ENCODE measurements at places on chromosomes 4 and X.

DNA sequence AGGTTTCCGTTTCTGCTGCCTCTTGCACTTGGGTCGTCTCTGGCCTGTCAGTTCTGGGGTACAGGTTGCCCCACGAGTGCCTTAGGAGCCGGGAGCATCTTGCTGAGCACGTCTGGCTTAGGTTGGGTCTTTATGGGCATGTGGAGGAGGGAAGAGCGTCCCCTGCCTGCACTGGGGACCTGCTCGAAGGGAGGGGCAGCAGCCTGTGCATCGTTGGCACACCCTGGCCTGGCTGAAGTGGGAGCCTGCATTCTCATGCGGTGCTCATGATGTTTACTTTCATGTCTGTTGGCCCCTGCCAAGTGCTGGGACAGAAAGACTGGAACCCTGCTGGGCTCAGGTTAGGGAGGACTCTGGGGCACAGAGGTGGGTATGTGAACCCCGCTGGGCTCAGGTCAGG, 23.8 kb upstream of the TADA2B start:
- DNase-seq: no peak

DNA sequence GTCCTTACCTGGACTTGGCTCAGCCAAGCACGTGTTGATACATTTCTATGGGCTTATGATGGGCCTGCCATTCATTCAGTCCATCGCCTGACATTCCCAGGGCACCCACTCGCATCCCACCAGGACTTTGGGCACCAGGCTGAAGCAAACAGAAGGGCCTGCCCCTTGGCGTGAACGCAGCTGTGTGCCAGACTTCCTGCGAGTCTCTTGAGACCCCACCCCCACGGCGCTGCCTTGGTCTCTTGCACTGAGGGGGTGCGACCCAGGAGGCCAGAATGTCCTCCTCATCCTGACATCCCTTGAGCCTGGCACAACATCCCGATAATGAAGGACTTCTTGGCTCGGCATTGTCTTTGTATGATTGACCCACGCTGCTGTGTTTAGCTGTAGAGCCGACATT, 1.5 kb upstream of the PSAPL1 start:
- no peak for DNase-seq

DNA sequence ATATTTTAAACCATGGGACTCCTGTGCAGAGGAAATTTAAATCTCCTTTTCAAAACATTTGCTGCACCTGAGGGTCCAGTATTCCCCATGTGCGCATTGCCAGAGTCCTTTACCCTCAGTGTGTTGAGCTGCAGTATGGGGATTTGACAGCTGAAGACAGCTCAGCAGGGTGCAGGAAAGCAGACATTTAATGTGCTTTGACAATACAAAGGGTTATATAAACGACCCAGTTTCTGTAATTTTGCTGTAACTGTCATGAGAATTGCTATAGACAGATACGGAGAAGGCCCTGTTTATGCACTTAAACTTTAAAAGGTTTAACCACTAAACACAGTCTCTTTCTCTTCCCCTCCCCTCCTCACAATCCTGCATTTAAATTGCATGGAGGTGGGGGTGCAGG, 393.4 kb downstream of the MID1IP1 start:
- no peak for DNase-seq

- no peak for DNase-seq
Observed at GRCh38 chr4:126899331-126899801, 733.4 kb upstream of the INTU start.

GRCh38 chr4:107603430-107603829, 116.6 kb downstream of the PAPSS1 start:
- no peak for DNase-seq

DNA sequence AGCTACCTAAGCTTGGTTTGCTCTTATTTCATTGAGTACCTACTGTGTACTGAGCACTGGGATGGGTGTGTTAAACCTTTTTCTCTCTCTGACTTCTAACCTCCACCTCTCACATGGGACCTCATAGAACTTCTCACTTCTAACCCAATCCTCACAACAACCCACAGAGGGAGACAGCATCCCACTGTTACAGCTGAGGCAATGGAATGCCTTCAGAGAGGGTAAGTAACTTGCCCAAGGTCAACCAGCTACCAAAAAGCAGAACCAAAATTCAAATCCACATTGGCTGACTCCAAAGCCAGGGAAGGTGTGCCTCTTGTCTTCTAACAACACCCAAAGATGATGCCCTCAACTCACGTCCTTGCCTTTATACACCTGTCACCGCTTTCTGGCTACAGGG, 5.4 kb downstream of the SEL1L3 start:
- DNase-seq: no peak

GRCh38 chrX:42149281-42149680, 225.9 kb upstream of the CASK start:
- no peak for DNase-seq

DNA sequence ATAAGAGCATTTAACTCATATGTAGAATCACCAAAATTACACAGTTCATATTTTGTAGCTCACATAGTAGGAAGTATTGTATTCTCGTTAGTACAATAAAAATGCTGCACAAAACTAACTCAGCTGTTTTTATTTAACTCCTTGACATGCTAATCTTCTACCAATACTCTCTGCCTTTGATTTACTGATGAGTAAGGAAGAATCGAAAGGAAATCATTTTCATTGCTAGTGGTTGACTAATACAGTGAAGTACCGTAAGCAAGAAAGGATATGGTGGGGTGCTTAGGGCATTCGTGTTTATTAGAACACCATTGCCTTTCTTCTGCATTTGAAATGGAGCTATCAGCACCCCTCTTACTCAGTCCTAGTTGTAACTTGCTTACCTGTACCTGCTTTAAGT, 1239.1 kb upstream of the TENM3 start:
- no peak for DNase-seq

DNA sequence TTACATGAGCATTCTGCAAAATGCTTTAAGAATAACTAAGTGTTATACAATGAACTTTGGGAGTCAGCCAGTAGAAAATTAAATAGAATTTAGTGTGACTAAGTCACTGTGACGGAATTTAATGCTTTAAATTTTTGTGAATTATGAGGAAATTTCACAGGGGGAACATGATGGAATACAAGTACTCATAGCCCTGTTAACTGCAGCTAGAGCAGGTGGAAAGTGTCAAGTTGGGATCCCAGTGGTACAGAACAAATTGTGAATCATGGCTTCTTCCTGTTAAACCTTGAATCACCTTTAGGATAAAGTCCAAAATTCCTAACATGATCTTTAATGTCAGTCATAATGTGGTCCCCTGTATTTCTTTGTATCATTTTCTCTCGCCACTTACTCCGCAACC, 212.2 kb upstream of the CENPE start:
- no peak for DNase-seq

DNA sequence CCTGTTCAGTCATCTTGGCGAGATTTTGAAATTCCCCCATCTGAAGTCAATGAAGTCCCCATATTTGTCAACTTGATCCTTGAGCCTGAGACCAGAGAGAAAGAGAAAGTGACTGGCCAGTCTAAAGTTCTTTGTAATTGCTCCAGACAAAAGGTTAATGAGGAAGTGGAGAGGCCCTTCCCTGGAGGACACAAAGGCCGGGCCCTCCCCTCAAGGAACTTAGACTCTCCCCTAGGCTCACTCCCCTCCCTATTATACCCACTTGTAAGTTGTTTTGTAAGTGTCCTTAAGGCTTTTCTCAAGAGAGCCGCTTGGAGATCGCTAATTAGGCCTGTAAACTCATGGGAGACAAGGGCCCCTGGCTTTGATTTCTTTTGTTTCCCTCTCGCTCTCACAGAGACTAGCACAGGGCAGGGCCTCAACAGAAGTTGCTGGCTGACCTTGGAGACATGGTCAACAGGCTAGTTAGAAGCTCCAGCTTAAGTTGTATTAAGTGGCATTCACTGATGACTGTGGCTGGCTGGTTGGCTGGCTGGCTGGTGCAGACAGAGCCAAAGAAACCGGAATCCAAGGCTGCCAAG, 20.3 kb upstream of the GPC4 start:
- peak; percentile 25 for DNase-seq

- DNase-seq: no peak
Observed at GRCh38 chr4:144873226-144873990, 224.6 kb downstream of the ANAPC10 start.

- no peak for DNase-seq
Observed at GRCh38 chrX:66553973-66554372, 84.9 kb downstream of the EDA2R start.

DNA sequence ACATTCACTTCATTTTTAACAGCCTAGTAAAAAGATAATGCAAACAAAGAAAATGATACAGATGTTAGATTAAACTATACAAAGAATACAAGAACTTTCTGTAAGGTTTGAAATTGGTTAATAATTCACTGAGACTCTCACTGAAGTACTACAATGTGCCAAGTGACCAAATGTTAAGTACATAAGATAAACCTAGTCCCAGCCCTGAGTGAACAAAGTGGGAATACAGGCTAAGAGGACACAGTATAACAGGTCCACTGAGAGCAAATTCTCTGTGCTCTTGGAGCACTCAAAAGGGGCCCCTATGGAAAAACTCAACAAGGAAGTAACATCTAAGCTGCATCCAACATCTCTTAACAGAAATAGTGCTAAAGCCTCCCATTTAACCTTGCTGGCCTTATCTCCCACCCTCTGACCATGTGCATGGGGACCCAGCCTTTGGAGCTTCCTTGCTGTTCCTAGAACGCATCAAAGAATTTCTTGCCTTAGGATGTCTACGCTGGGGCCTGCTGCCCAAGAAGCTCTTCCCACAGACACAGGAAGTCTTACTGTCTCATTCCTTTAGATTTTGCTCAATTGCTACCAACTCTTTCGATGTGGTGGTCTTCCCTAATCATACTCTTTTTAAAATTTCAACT, 113.4 kb downstream of the ZAR1 start:
- no peak for DNase-seq

- DNase-seq: no peak
Observed at GRCh38 chr4:184268584-184269160, 51.0 kb upstream of the ENPP6 start.

- no peak for DNase-seq
Observed at GRCh38 chr4:89575840-89576239, 261.1 kb downstream of the SNCA start.

GRCh38 chrX:137926090-137926489, 360.2 kb downstream of the ZIC3 start:
- no peak for DNase-seq

DNA sequence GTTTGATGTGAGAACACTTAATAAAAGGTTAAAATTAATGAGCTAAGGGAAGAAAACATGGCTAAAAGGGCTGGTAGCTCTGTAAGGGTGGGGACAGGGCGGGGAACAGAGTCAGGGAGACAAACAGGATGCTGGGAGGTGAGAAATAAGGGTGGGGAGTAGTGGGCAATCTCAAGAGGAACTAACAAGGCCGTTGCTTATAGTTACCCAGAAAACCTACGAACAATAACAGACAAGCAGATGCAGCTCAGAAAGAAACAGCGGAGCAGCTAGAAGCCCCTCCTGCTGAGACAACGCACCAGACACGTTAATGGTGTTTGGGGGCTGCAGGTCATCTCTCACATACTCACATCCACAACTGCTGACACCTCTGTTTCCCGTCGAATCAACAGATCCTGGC, 9.7 kb upstream of the KLF3 start:
- no peak for DNase-seq

- DNase-seq: peak; percentile 67
Observed at GRCh38 chrX:47482512-47483305, at the start of gene ZNF41. TSS of gene ZNF41 (minus strand) at chrX:47483222. CDS start at chrX:47467481, 15,741 bp downstream.

- no peak for DNase-seq
Observed at GRCh38 chr4:159677521-159677920, 574.6 kb downstream of the RAPGEF2 start.

GRCh38 chrX:46381630-46382029, 163.6 kb downstream of the ZNF674 start:
- peak; percentile 30 for DNase-seq

- DNase-seq: no peak
Observed at GRCh38 chrX:43562372-43562771, 93.7 kb upstream of the MAOA start.

DNA sequence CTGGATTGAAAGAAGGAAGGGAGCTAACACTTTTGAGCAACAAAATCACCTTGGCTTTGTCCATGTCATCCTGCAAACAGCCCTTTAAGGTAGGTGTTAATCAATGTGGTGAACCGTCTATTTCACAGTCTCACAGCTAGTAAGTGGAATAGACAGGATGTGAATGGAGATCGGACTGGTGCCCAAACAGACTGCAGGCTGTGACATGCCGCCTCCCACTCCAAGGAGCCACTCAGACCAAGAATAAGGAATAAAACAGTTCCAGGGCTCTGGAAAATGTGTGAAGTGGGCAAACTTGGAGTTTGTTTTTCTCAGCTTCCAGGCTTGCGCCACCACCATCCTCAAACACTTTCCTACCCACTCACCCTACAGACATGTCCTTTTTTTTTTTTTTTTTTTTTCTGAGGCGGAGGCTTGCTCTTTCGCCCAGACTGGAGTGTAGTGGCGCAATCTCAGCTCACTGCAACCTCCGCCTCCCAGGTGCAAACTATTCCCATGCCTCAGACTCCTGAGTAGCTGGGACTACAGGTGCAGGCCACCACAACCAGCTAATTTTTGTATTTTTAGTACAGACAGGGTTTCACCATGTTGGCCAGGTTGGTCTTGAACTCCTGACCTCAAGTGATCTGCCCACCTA, 57.7 kb upstream of the SEC24B start:
- no peak for DNase-seq

- peak; percentile 65 for DNase-seq
Observed at GRCh38 chr4:3062471-3062870, 11.9 kb downstream of the HTT-AS start.

DNA sequence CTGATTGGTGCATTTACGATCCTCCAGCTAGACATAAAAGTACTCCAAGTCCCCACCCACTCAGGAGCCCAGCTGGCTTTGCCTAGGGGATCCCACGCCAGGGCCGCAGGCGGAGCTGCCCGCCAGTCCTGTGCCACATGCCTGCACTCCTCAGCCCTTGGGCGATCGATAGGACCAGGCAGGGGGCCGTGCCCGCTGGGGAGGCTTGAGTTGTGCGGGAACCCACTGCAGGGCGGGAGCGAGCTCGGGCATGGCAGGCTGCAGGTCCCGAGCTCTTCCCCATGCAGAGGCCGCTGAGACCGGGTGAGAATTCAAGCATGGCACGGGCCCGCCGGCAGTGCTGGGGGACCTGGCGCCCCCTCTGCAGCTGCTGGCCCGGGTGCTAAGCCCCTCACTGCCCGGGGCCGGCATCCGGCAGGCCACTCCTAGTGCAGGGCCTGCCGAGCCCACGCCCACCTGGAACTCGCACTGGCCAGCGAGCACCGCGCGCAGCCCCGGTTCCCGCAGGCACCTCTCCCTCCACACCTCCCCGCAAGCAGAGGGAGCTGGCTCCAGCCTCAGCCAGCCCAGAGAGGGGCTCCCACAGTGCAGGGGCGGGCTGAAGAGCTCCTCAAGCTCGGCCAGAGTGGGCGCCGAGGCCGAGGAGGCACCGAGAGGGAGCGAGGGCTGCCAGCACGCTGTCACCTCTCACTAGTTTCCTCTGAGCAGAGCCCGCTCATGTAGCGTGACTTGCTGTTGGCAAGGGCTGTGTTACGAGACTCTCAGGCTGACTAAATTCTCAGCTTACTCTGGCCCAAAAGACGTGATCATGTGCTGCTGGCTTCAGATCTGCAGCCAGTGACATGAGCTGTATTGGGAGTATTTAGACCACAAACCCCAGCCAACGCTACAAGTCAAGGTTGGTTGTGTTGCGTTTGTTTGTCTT, 87.5 kb downstream of the TRAPPC11 start:
- no peak for DNase-seq

All from suppressor macrophage treated with lipopolysaccharide for 4 hours (primary cell).